ENCODE measurements at places on chromosomes 5 and 9.

DNA sequence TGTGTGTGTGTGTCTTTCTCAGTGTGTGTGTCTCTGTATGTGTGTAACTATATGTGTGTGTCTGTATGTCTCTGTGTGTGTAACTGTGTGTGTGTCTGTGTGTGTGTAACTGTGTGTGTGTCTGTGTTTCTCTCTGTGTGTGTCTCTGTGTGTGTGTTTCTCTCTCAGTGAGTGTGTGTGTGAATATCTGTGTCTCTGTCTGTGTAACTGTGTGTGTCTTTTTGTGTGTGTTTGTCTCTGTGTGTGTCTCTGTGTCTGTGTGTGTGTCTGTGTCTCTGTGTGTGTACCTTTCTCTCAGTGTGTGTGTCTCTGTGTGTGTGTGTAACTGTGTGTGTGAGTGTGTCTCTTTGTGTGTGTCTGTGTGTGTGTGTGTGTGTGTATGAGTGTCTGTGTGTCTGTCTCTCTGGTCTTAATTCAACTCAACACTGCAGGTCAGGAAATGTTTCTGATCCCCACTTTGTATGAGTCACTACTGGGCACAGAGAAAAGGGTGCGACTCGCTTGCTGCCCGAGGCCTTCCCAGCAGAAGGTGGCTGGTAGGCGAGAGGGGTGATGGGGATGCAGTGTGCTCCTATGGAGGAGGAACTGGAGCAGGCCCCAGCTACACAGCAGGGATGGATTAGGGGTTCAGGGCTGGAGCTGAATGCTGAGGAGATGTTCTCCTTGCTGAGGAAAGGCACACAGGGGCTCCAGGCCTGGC, 52.1 kb downstream of the NSG2 start:
- no peak for DNase-seq

- DNase-seq = no peak
Observed at GRCh38 chr9:98485706-98486105, 223.0 kb downstream of the GABBR2 start.

- no peak for DNase-seq
Observed at GRCh38 chr5:89573345-89573744, 690.4 kb upstream of the MEF2C start.

- no peak for DNase-seq
Observed at GRCh38 chr9:800591-801150, 40.8 kb upstream of the DMRT1 start.

DNA sequence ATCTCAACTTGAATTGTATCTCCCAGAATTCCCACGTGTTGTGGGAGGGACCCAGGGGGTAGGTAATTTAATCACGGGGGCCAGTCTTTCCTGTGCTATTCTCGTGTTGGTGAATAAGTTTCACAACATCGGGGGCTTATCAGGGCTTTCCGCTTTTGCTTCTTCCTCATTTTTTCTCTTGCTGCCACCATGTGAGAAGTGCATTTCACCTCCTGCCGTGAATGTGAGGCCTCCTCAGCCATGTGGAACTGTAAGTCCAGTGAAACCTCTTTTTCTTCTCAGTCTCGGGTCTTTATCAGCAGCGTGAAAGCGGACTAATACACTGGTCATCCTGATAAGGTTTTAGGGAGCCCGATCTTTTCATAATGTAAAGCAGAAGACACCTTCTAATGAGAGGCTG, 687.0 kb upstream of the FTMT start:
- DNase-seq = no peak

DNA sequence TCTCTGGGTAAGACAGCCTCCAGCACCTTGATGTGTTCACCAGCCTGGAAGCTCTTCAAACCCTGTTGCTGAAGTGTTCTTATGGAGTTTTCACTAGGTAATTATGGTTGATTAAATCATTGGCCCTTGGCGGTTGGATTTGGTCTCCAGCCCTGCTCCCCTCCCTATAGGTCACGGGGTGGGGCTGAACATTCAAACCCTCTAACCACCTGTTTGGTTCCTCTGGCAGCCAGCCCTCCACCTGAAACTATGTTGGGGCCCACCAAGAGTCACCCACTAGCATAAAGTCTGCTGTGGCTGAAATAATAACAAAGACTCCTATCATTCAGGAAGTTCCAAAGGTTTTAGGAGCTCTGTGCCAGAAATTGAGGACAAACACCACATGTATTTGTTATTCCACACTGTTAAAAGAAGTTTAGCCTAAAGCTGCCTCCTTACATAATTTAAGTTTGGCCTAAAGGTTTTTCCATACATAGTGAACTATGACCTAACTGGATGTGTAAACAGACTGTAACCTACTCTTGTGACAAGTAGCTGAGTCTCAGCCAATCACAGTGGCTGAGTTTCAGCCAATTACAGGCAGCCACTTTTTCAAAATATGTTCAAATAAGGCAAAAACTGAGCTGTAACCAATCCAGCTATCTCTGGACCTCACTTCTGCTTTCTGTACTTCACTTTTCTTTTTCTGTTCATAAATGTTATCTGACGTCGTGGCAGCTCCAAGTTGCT, 34.8 kb downstream of the TMEM252 start:
- DNase-seq = no peak

GRCh38 chr9:83775932-83776331, 41.6 kb downstream of the GKAP1 start:
- no peak for DNase-seq

- no peak for DNase-seq
Observed at GRCh38 chr9:121701736-121702261, 50.4 kb downstream of the DAB2IP start.

- DNase-seq = no peak
Observed at GRCh38 chr9:71763832-71764231, 4.5 kb downstream of the CEMIP2 start.

DNA sequence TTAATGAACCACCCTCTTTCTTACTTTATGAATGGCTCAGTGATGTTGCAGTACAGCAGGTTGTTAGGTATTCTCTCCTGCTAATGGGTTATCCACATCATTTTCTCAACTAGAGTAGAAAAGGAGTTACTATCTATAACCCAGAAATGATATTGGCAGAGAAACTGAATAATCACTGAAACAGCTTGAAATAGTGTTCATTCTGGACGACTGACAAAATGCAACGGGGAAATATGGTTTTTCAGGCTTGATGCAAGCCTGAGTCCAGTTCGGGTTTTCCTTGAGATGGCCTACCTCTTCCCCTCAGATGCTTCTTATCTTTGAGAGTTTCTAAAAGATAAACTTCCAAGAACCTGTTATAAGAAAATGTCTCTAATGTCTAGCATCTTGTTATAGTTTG, 187.3 kb downstream of the RAB3C start:
- no peak for DNase-seq

DNA sequence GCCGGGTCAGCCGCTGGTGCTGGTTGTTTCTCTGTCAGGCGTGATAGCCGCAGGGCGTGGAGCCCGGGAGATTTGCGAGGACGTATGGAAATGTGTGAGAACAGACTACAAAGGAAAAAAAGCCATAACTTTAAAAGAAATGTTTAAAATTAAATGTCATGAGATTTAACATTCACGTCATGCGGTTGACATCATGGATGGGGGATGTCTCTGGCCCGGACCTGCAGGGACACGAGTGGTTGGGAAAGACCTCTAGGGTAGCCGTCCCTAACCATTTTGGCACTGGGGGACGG, 643 bp upstream of the RNF130 start:
- no peak for DNase-seq

- no peak for DNase-seq
Observed at GRCh38 chr5:136057401-136058038, 28.7 kb downstream of the TGFBI start.

DNA sequence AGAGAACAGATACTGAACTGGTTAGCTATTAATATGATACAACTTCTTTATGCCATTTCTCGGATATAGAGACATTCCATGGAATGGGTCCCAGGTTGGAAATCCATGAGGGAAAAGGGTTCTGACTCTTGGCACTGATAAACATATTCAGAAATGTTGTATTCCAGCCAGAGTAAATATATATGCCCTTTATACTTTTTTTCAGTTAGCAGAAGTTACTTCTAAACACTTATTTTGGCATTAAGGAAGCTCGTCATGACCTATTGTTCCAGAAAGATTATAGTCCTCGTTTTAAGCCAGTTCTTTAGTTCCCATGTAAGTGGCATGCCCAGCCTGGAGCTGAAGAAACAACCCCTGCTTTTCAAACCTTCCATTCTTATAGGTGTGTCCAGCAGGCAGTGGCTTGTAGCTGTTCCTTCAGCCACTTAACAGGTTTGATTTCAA, 181.6 kb downstream of the CD180 start:
- no peak for DNase-seq

Measured in HEK293T (cell line).